ENCODE measurements at places on chromosomes 7 and 10.

DNA sequence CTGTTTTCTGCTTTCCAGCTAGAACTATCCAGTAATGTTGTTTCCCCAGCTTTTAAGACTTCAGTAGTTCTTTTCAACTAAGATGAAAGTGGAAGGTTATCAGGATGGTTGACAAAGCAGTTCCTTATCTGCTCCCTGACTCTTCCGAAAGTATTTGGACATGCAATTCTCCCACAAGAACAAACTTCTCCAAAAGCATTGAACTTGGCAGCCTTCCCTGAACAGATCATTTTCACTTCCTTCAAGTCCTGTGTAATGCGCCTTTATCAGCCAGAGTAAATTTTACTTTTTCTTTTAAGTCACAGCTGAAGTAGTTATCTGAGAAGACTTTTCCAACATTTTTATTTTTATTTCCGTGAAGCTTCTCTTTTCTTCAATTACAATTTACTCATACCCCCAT lies 39.7 kb downstream of the CDC14C start:
- DNase-seq = no peak

- DNase-seq = no peak
Measured at GRCh38 chr7:78178319-78178718, 379.7 kb downstream of the PHTF2 start.

DNA sequence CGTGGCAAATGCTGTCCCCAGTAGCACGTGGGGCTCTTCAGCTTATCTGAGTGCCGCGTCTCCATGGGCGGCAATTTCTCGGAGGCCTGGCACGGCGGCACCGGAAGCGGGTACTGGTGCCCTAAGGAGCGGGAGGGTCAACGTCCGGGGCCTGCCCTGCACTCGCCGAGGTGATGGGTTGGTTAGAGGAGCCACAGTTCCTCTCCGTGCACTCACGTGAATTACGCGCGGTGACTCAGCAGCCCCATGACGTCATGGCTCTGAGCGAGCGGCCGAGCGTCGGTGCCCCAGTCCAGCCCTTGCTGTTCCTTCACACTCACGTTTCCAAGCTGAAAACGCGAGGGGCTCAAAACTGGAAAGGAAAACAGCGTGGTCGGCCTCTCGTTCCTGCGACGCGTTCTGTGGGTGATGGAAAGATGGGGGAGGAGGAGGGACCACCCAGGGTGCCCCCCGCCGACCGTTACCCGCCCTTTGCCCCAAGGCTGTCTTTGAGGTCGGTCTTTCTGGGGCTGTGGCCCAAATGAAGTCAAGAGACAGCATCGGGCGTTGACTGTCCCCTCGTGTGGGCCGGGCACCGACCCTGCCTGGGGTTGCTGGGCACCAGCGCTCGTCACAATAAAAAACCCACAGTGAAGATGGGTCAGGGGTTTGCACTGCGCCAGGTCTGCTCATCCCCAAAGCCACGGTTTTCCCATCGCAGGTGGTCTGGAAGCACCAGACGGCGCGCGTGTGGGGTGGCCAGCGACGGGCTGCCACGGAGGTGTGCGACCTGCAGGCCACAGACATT lies 70.4 kb upstream of the CFAP46 start:
- DNase-seq = no peak

DNA sequence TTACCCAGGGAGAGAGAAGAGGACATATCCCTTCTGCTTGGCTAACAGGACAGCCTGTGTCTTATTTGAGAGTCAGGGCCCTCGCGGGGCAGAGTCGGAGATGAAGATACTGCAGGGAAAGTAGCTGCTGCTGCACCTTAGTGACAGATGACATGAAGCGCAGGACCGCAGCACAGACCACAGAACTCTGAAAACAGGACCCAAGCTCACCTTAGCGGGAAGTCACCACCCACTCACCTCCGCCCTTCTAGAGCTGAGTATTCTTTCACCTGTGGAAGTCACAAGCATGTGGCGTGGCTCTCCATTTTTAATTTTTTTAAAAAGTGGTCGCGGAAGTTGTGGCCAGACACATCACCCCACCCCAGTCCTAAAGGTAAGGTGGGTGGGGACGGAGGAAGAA lies 191.4 kb downstream of the FAM107B start:
- DNase-seq = no peak

DNA sequence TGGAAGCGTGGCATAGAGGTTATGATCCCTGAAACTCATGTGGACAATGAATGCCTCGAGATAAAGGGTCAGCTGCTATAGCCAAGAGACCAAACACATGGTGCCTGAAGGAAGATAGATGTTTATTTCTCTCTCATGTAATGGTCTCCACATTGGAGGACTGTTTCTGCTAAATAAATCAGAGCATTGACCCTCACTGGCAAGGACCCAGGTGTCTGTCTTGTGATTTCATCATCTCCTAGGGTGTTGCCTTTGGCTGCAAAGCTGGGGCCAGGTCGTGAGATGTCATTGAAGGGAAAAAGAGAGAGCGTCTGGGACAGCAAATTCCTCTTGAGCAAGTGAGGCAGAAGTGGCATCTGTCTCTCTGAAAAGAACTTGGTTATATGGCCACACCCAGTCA lies 64.6 kb downstream of the JCAD start:
- no peak for DNase-seq

DNA sequence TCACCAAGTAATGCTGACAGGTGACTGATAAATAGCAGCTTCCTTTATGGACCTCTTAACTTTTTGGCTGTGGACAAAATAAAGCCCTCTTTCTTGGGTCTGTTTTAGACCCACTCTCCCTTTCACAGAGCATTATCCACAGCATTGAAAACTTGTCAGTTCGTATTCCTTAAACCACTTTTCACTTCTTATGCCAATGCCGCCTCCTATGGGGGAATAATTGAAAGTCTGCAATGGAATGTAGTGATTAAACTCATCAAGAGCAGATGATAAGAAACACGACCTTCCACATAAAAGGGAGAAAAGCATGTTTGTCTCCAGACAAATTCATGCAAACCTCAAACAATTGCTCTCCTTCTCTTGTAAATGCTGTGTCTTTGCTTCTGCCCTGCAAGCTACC lies 153.4 kb downstream of the SORCS1 start:
- DNase-seq = no peak

- DNase-seq = no peak
Measured at GRCh38 chr7:6556196-6556595, 4.9 kb upstream of the GRID2IP start.

- no peak for DNase-seq
Measured at GRCh38 chr7:136958016-136958415, 89.6 kb downstream of the CHRM2 start.

DNA sequence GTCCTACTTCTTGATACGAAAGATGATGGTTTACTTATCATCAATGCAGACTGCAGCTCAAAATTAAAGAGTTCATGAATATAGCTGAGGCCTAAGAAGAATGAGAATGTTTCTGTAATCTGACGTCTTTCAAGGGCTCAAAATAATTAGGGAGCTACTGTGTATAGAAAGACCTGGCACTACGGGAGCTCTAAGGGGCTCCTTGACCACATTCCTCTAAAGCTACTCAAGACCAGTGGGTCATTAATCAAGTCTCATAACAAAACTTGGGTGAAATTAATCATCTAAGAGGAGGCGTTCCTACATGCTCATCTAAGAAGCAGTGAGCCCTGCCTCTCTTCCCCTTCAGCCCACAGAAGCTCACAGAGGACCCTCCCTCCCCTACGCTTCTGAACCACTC lies 863.8 kb upstream of the AUTS2 start:
- no peak for DNase-seq

DNA sequence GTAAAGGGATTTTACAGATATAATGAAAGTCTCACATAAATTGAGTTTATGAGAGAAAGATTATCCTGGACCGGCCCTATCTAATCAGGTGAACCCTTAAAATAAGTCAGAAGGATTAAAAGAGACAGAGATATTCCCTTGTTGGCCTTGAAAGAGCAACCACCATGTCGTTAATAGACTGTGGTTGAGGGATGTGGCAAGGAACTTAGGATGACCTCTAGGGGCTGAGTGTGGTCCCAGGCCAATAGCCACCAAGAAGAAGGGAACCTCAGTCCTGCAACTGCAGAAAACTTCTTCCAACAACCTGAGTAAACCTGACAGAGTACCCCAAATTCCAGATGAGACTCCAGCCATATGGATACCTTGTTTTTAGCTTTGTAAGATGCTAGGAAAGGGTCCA lies 121.5 kb downstream of the POLR1F start:
- no peak for DNase-seq

GRCh38 chr7:85529831-85530230 lies 343.0 kb upstream of the SEMA3D start:
- no peak for DNase-seq

GRCh38 chr7:153006911-153007310 lies 247.4 kb downstream of the ACTR3B start:
- no peak for DNase-seq

DNA sequence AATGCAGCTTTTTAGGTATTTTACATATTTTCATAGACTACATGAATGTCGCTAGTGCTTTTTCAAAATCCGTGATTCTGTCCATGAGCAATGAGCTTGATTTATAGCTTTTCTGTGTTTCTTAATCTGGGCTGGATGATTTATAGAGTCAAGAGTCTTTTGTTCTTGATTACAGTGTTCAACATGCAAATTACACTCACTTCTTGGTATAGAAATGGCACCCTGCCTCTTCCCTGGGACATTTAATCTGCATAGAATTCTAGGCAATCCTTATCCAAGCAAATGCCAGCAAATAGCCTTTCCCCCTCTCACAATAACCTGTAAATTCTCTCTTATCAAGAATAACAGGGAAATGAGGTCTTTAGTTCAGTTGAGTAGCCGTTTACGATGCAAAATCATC lies 246.2 kb upstream of the SEMA3C start:
- no peak for DNase-seq

DNA sequence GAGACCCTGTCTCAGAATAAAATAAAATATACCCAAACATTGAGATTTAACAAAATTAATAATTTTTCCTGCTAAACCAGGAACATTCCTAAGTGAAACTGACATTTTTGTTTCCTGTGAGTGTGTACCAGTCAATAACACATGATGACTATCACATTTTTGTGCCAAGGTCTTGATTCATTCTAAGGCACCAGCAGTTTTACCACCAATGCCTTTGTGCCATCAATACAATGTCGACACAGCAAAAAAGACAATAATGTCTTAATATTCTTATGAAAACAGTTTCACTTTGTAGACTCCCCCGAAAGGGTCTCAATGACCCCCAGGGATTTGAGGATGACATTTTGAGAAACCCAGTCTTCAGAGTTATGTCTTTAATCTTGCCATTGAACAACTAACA lies 7.2 kb upstream of the CADPS2 start:
- DNase-seq = no peak

- DNase-seq = no peak
Measured at GRCh38 chr10:58721601-58722281, 209.1 kb downstream of the BICC1 start.

DNA sequence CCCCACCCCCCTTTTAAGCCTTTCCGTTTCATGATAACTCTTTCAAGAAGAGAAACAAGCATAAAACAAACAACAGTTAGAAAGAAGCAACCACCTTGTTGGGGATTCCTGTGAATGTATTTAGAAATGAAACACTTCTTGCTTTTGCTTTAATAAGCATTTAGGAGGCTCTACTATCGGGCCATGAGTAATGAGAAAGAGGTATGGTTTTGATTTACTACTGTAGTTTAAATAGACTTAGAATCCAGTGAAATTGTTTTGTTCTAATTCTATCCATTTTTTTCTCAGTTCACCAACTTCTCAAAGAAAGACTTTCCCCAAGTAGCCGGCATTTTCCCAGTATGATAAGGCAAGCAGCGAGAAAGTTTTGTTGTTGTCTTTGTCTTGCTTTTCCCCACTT lies 168.7 kb upstream of the HABP2 start:
- no peak for DNase-seq

GRCh38 chr10:103818105-103818504 lies 37.3 kb downstream of the SH3PXD2A start:
- no peak for DNase-seq

DNA sequence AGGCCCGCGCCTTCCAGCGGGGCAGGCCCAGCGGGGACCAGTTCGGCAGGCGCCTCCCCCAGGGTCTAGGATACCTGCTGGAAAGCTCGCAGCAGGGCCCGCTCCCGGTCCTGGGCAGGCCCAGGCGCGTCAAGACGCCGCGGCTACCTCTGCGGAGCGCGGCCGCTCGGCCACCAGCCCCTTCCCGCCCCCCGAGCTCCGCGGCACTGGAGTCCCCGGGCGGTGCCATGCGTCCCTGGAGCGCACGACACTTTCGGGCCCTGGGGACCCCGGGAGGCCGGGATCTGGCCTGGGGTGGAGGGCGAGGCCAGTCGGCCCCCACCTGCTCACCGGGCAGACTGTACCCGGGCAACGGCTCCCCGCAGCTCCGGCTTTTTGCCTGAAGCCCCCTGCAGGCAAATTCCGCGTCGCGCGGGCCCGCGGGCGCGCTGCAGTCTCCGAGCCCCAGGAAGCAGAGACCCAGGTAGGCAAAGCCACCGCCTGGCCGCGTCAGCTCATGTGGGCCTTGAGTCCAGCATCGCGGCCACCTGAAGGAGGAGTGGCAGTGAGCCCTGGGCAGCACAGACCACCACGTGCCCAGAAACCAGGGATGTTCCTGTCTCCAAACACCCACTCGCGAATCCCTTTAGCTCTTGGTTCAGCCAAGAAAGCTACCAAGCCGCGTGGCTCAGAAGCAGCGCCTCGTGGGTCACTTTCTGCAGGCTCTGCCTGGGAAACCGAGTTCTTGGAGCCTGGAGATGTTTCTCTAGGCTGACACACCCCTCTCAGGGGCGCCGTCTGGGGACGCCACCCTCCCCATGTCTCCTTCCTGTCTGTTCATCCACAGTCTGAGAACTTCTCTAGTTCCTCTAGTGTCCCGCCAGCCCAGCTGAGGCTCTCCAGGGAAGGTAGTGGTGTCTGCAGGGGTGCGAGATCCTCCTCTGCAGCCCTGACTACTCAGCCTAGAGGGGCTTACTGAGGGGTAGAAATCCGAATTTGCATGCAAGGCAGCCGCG lies 46.1 kb upstream of the APBB1IP start:
- no peak for DNase-seq

- DNase-seq = no peak
Measured at GRCh38 chr7:67033251-67033650, 36.6 kb downstream of the TYW1 start.

GRCh38 chr10:109851616-109852474 lies 71.5 kb downstream of the XPNPEP1 start:
- DNase-seq = no peak

DNA sequence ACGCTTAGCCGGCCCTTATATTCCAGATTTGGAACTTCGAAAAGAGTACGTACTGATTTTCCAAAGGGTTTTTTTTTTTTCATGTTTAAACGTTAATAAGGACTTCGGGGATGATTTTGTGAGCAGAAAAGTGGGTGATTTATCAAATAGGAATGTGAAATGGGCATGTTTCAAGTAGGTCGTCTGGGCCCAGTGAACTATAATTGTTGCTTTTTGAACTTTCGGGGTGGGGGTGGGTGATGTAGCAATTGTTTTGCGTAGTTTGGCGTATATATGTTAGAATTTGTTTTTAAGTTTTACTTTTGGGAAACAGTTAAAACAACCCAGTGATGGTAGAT lies 299 bp upstream of the PBLD start:
- no peak for DNase-seq

GRCh38 chr10:130026670-130027456 lies 62.8 kb upstream of the EBF3 start:
- no peak for DNase-seq

Measured in NCI-H345 (cell line).